A172 (cell line): ENCODE measurements at places on chromosomes 16 and 17. TPM values are rescaled to one million over a fixed set of nuclear protein-coding genes. Genes with fewer than 3 reads are reported as not detected.

The TBC1D3G gene
- 0.50 TPM in 1 of 2 replicates, not detected in the other for total RNA-seq

The SEPHS2 gene
- 4.9 and 7.2 TPM in 2 replicates for total RNA-seq

The CCDC154 gene
- 0.03 and 0.26 TPM in 2 replicates for total RNA-seq

The EVPLL gene
- total RNA-seq, result not detected in 2 replicates

GRCh38 chr16:63978240-63978639 is 1143.6 kb downstream of the CDH11 start:
- no peak for DNase-seq

- no peak for DNase-seq
These were observed 758.8 kb downstream of the CDH11 start for GRCh38 chr16:64363039-64363438.

GRCh38 chr16:50742576-50743200 is 802 bp downstream of the CYLD start:
- peak; percentile 39 for DNase-seq

GRCh38 chr16:74607962-74608356 is 1.0 kb upstream of the GLG1 start:
- DNase-seq, result no peak

- DNase-seq, result no peak
These were observed 68.6 kb upstream of the GNG13 start for GRCh38 chr16:868846-869822.

DNA sequence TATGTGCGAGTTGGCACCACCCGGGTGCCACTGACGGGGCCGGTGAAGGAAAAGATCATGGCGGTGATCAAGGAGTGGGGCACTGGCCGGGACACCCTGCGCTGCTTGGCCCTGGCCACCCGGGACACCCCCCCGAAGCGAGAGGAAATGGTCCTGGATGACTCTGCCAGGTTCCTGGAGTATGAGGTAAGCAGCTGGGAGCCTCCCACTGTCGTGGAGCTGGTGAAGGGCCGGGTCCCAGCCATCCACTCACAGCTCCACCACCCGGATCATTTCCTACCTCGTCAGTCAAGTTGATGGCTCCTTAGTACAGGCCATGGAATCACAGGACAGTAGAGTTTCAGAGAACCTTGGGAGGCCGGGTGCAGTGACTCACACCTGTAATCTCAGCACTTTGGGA is 20.0 kb downstream of the ATP2A1 start:
- peak; percentile 67 for DNase-seq
